ENCODE measurements at places on chromosomes 6 and 20.
A peak's percentile ranks its signal among the peaks of the same experiment; 100 is the strongest.

DNA sequence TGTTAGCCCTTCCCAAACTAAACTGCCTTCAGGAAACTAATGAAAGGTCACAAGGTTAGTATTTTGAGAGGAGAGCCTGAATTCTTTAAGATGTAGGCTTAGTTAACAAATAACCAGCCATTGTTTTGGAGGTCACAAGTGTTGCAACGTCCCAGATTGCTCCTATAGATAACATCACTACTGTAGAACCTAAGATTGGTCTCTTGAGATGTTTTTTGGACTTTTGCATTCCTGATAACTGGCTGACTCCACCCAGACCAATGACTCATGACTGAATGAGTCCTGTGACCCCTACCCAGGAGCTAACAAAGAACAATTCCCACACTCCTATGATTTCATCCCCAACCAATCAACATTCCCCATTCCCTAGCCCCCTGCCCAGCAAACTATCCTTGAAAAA lies 178.8 kb downstream of the SCP2D1 start:
- DNase-seq: no peak

DNA sequence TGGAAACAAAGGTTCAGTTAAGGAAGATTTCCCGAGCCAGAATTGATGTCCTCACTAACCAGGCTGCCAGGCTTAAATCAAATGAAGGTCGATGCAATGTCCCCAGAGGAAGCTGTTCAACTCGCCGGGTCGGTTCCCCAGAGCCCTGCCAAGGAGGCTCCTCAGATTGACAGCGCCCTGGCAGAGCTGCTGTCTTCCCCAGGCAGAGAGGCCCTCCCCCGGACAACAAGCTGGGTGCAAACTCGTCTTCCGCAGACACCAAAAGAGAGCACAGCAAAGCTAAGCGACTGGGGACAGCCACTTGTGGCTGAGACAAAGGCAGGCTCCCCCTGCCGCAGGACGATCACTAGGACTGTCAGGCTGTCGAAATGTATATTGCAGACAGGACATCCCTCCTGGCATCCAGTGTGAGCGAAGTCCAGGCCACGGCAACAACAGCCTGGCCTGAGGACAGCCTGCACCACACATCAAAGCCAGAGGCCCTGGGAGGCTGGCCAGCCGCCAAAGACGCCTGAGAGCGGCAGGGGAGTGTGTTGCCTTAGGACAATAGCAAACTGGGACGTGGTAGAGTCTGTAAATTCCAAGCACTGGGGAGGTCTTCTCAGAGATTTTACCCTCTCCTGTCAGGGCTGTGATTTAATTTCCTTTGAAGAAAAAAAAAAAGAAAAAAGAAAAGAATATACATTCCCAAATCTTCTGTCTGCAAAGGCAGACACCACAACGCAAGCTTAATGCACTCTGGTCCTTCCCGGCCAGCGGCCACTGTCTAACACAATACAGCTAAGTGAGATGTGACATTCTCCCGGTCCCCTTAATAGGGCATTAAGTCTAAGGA lies 99.1 kb downstream of the HIVEP2 start:
- peak; percentile 98 for DNase-seq

GRCh38 chr20:13101706-13102105 lies 92.9 kb downstream of the SPTLC3 start:
- peak; percentile 14 for DNase-seq

GRCh38 chr6:128925765-128926164 lies 42.8 kb downstream of the LAMA2 start:
- DNase-seq: no peak

DNA sequence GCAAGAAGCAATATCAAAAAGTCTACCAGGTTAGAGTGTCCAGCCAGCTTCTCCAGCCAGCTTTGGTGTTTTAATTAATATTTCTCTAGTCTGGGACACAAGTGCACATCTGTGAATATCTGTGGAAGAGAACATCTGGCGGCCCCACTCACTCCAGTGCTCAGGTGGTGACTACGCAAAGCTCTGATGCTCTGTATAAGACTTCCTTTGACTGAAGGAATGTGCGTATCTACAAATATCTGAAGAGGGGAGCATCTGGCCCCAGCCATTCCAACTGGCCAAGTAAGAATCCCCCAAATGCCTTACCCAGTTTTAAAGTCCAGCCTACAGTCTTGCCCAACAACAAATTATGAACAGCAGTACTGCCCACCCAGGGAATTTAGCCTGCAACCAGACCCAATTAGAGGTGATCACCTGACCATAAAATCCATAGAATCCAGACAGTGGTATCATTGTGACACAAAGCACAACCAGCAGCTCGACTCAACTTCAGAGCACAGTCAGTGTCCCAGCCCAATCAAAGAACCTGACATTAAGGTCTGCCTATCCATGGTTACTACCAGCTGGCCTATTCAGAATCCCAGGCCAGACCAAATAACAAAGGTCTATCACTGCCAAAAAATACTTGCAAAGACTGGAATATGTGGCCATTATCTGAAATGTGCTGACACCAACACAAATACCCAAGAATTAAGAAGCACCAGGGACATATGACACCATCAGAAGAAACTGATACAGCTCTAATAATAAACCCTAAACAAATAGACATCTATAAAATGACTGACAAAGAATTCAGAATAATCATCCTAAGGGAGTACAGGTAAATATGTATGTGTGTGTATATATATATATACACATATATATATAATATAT lies 76.1 kb upstream of the MANEA start:
- no peak for DNase-seq

DNA sequence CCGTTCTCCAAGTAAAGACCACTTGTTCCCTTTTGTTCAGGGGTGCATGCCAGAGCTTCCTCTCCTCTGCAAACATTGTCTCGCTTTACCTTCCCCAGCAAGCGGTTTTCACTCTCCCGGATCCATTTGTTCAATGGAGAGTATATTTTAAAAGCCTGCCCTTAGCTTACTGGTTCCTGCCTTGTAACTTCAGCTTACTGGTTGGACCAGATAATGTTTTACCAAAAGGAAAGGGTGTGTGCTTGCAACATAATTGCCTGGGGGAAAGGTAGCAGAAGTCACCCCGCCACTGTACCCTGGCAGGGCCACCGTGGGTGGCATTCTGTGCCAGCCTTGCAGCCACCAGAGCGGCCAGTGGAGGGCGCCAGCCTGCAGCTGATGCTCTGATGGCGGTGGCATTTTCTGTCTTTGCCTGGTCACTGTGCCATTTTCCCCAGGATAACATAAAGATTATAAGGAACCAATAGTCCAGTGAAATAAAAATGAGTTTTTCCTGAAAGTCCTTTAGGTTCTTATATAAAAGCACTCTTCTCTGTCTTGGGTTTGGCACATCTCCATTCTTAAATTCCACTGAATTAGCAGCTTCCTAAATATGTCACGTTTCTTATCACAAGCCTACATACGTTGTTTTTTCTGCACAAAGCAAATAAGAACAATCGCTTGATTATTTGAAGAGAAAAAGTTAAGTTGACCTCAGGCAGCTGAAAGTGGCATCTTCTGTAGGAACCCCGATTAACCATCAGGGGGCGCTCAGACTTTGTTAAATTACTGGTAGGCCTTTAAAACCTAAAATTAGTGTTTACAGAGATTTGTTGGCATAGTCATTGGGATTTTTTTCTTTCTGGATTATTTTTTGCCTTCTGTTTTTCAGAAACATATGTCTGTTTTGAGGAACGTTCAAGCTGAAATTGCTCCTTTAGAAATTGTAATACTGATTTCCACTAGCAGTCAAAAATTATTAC lies 67.4 kb upstream of the XRN2 start:
- DNase-seq: peak; percentile 62

- no peak for DNase-seq
Observed at GRCh38 chr20:32805721-32806120, 14.0 kb upstream of the MAPRE1 start.

DNA sequence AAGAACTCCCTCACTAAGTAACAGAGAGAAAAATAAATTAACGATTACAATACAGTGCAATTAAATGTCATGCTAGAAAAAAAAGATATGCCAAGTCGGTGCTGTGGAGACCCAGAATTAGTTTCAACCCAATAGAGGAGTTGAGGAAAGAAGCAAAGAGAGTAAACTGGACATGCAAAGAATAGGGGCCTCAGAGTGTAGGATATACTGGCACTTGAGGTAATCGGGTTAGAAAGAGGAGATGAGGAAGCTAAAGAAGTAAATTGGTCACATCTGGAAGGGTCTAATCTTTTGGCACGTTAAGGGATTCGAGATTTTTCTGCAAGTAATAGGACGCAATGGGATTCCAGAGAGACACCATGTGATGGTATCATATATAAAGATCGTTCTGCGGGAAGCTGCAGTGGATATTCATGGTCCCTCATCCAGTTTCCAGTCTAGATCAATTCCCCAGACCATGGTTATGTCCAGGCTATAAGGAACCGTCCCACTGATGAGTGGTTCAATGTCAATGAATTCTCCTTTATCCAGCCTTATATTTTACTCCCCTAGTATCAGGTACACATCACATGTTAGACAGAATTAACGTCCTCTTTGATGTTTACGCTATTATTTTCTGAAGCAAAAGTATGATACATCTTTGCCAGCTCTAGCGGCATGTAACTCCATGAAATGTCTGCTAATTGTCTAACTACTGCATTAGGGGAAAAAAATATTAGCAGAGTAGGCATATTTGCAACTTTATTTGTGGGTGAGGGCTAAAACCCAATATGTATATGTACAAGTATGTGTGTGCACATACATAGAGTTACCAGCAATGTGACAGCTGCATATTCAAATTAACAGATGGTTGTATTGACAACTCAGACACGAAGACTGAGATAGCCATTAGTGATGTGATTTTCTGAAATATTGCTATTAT lies 1.1 kb upstream of the TBC1D32 start:
- no peak for DNase-seq

DNA sequence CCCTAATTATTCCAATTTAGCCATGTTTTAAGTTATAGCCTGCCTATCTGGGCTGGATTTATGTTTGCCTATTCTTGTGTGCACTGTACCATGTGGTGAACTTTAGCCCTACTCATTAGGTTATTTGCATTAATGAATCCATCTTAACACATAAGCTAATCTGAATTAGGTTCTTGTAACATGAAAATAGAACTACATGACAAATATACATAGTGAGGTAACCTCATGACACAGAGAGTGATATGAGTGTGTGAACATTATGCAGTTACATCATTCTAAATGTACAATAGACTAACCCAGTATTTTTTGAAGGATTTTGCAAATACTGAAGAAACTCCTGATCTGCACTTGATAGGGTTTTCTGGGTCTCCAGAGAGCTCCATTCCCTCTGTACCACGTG lies 733.7 kb upstream of the CITED2 start:
- DNase-seq: no peak

- peak; percentile 33 for DNase-seq
Observed at GRCh38 chr6:106609699-106610098, 19.6 kb downstream of the RTN4IP1 start.

- DNase-seq: no peak
Observed at GRCh38 chr6:123089226-123089625, 93.2 kb downstream of the CLVS2 start.

DNA sequence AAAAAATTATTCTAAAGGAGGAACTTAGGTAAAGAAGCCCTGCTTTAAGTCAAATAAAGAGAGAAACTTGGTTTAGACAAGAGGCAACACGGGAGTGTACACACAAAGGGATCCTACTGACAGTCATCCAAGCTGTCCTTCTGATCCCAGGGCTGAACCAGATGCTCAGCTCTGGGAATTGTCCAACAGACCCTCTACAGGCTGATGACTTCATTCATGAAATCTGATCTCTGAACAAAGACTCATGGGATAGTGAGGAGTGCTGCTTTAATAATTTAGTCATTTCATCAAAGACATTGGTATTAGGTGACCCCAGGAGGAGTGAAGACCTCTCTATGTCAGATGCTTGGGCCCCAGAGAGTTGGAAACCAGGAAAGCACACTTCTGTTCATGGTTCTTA lies 65.6 kb upstream of the ARMH2 start:
- no peak for DNase-seq

Measured in ELF-1 (cell line).